ENCODE measurements at places on chromosomes 11 and 22. TPM values are rescaled to one million over a fixed set of nuclear protein-coding genes. Genes with fewer than 3 reads are reported as not detected.

MFNG gene
- total RNA-seq, result 7.4 TPM

ART5 gene
- total RNA-seq, result 3.0 TPM

NAALADL1 gene
- 2.9 TPM for total RNA-seq

OR4D5 gene
- total RNA-seq, result not detected

RASSF10 gene
- total RNA-seq, result 0.40 TPM

APLP2 gene
- total RNA-seq, result 59.4 TPM

TRIM3 gene
- 15.3 TPM for total RNA-seq

TLCD5 gene
- total RNA-seq, result 2.1 TPM

GAS2 gene
- total RNA-seq, result 4.6 TPM

CKAP5 gene
- total RNA-seq, result 131 TPM

C11orf97 gene
- not detected for total RNA-seq

OR6T1 gene
- total RNA-seq, result not detected

CREB3L1 gene
- 3.7 TPM for total RNA-seq

SLC22A12 gene
- not detected for total RNA-seq

CBX7 gene
- 46.8 TPM for total RNA-seq

CEND1 gene
- total RNA-seq, result not detected

DMC1 gene
- total RNA-seq, result 0.54 TPM

PNPLA3 gene
- 0.94 TPM for total RNA-seq

ST3GAL4 gene
- 6.4 TPM for total RNA-seq

CNGA4 gene
- total RNA-seq, result not detected

RFPL3 gene
- total RNA-seq, result not detected

ROM1 gene
- total RNA-seq, result 2.0 TPM

OR5A1 gene
- not detected for total RNA-seq

RIC3 gene
- 3.8 TPM for total RNA-seq

All from psoas muscle (tissue), 8 donors.